Right cardiac atrium (tissue), 5 donors: ENCODE measurements at places on chromosomes 12 and 14.

DNA sequence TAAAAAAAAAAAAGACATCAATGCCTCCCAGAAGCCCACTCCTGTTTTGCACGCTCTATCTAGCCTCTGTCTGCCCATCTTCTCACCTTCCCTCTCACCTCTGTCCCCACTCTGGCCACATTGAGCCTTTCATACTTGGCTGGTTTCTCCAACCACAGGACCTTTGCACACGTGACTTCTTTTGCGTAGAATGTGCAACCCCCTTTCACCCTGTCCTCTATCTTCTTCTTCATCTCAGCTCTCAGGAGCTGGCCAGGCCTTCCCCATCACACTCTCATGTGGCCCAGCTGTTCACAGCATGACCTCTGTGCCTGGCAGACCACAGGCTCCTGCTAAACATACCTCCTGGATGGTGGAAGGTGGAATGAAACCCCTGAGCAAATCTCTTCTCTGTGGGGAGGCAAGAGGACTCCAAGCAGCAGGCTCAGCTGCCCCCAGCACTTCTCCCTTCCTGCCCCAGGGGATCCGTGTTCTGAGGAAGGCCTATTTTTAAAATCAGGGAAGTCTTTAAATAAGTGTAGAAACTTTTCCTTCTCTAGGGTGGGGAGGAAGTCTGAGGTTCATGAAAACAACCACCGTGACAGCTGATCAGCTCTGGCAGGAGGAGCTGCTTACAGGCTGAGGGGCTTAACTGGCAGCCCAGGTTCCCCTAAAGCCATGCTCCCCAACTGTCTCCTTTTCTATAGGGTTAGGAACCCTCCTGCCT lies 11.6 kb downstream of the HVCN1 start:
- no peak for DNase-seq

GRCh38 chr12:52552055-52552454 lies 890 bp downstream of the KRT71 start:
- peak; percentile 77 for DNase-seq

GRCh38 chr12:85018098-85018497 lies 18.0 kb downstream of the TSPAN19 start:
- DNase-seq = no peak

DNA sequence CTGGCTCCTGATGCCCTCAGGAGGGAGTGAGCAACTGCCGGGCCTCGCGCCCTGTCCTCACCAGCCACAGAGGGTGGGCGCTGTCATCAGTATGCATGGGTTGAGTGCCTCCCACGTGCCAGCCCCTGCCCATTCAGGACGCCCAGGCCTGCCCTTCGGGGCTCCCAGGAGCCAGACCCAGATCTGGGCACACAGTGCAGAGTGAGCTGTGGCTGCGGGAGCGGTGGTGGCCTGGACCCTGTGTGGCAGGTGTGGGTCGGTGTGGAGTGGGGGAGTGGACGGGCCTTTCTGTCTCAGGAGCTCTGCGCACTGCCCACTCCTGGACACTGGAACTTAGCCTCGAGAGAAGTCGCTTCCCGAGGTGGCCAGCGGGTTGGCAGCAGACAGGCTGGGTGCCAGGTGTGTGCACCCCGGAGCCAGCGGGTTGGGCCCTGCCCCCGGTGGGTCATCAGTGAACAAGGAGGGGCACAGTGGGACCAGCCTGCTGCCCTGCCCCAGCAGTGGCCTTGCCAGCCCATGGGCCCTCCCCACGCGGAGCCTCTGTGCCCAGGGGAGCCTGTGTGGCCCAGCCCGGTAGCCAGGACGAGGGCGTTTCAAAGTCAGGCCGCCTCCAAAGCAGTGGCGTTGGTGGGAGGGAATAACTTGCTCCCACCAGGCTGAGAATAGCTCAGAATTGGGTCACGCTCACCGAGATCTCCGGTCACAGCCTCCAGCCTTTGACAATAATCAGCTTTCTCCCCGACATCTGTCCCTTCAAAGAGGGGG lies 9.5 kb downstream of the TRMT61A start:
- DNase-seq = peak; percentile 57

DNA sequence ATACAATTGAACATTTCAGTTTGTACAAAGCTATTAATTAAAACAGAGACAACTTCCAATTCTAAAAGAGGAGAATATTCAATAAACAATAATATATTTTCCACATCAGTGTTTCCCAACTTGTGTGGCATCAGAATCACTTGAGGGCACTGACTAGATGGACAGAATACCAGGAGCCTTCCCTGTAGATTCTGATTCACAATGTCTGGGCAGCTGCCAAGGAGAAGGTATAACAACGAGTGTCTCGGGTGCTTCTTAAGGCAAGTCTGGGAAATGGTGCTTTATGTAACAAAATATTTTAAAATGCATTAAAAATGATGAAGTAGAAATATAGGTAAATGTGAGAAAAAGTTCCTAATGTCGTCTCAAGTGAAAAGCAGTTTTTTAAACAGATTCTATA lies 26.2 kb downstream of the GALC start:
- no peak for DNase-seq

GRCh38 chr12:57469296-57470164 lies 9.9 kb downstream of the GLI1 start:
- peak; percentile 21 for DNase-seq
